ENCODE measurements at places on chromosomes 6 and 20. TPM values are rescaled to one million over a fixed set of nuclear protein-coding genes. Genes with fewer than 3 reads are reported as not detected.

Gene ZNF391
- total RNA-seq, result 1.8 TPM

Gene ARFGEF3
- total RNA-seq, result not detected

- no peak for DNase-seq
Measured at GRCh38 chr6:157145656-157146285, 177.5 kb downstream of the TMEM242 start.

- DNase-seq, result no peak
Measured at GRCh38 chr20:25310921-25311728, 63.2 kb downstream of the PYGB start.

DNA sequence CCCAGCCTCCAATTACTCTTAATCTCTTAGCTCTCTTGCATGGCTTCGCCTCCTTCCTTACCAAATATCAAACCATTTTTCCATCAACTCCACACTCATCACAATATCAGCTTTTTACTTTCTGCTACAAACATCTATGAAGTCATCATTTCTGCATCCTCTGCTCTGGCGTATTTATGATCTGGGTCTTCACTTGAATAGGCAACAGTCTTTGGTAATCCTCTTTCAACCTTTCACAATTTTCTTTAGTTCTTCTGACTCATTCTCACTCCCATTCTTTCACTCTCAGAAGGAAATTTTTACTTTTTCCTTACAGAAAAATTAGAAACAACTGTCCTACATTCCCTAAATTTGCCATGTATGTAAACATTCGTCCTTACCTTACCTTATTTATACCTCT lies 522.4 kb downstream of the HDGFL1 start:
- no peak for DNase-seq

- no peak for DNase-seq
Measured at GRCh38 chr6:32617751-32618150, 19.5 kb upstream of the HLA-DQA1 start.

GRCh38 chr6:28948782-28949486 lies 25.1 kb upstream of the TRIM27 start:
- DNase-seq, result no peak

DNA sequence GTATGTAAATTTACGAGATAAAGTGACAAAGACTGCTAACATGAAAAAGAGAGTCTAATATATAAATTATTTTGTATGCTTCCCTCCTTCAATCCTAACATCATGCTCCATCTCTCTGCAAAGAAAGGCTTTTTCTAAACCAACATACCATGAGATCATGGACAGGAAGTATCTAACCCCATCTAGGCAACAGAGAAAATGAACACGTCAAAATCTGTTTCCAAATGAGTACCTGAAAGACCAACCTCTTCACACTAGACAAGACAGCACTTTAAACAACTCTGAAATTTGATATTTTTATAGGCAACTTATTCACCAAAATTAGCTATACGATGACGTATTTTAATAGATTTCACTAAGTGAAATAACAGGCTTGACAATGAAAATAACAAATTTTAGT lies 54.6 kb downstream of the MAN1A1 start:
- no peak for DNase-seq

- no peak for DNase-seq
Measured at GRCh38 chr6:14476793-14477531, 359.4 kb downstream of the CD83 start.

DNA sequence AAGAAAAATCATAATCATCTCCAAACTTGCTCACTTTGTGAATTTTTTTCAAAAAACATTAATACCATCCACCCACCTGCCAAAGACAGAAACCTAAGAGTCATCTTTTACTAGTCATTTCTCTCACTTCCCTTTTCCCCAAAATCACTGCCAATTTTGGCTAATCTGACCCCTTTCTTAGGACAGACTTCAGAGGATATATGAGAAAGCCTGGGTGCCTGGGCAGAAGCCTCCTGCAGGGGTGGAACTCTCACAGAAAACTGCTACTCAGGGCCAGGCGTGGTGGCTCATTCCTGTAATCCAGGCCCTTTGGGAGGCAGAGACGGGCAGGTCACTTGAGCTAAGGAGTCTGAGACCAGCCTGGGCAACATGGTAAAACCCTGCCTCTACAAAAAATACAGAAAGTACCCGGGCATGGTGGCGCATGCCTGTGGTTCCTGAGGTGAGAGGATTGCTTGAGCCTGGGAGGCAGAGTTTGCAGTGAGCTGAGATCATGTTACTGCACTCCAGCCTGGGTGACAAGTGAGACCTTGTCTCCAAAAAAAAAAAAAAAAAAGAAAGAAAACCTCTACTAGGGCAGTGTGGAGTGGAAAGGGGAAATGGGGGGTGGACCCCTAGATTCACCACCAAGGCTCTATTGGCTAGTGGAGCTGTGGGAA lies 3.8 kb downstream of the DEK start:
- no peak for DNase-seq

Gene RIPPLY2
- total RNA-seq, result not detected

Gene IL17F
- total RNA-seq, result not detected

GRCh38 chr6:41634657-41635056 lies 3.6 kb upstream of the MDFI start:
- DNase-seq, result no peak

GRCh38 chr20:36074983-36075382 lies 79.6 kb upstream of the EPB41L1 start:
- no peak for DNase-seq

Gene GSTA2
- total RNA-seq, result not detected

DNA sequence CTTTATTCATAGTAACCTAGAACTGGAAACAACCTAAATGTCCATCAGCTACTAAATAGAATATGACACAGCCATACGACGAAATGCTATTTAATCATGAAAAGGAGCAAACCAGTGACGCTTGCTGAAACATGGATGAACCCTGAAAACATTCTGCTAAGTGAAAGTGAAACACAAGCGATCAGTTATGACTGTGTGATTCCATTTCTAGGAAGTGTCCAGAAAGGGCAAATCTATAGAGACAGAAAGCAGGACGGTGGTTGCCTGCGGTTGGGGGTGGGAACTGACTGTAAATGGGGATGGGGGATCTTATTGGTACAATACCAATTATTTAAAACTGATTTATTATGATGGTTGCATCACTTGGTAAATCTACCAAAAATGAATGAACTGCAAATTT lies 126.8 kb downstream of the IPCEF1 start:
- DNase-seq, result no peak

- no peak for DNase-seq
Measured at GRCh38 chr6:157276134-157276532, 47.2 kb downstream of the TMEM242 start.

DNA sequence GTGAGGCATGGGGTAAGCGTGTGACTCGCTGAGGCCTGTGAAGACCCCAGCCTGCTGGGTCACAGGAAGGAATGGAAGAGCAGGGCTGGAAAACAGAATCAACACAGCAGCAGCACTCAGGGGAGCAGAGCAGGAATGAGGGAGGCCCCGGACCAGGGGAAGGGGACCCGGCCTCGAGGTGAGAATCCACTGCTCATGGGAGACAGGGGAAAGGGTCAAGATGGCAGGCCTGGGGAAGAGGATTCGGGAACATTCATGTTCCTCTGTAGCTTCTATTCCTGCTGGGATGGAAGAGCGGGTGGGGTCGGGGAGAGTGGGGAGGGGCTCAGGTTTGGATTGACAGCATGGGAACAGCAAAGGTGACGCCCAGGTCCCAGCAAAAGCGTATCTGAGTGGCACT lies 59.4 kb downstream of the NPEPL1 start:
- DNase-seq, result no peak

GRCh38 chr6:118675225-118675624 lies 23.8 kb upstream of the CEP85L start:
- DNase-seq, result no peak

DNA sequence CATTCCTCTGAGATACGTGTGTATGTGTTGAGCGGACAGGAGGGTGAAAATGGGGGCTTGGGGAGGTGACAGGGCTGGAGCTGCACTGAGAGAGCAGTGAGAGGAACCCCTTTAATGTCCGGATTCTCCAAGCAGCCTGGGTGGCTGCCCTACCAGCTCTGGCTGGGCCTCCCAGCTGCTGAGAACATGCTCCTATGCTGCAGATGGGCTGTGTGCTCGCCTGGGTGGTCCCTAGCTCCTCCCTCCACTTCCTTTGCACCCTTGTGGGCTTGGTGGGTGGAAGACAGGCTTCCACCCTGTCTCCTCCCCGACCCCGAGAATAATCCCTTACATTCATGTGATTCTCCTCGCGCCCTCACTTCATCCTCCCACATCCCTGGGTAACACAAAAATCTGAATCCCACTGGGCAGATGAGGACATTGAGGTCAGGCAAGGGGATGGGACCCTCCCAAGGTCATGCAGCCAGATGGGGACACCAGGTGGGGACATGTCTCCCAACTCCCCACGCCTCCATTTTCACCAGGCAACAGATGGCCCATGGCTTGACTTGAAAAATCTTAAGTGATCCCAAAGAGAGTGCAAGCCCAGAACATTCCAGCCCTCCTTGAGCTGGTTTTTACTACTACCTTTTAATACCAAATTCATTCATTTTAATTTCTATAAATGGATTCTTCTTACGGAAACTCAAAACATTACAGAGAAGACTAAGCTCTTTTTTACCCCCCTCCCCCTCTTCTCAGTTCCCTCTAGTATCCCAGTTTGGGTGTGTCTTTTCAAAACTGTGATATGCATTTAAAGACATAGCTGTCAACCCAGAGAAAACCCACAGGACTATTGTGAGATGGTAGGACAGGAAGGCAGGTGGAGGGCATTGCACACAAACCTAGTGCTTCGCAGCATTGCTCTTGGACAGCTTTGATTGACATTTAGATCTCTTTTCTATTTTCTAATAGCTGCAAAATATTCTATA lies 5.0 kb upstream of the PDRG1 start:
- no peak for DNase-seq

Gene VTA1
- 18.0 TPM for total RNA-seq

Gene MLIP
- total RNA-seq, result not detected

GRCh38 chr6:35140639-35141006 lies 516 bp downstream of the TCP11 start:
- DNase-seq, result no peak

GRCh38 chr6:107704347-107705013 lies 119.6 kb downstream of the SCML4 start:
- DNase-seq, result peak; percentile 62

DNA sequence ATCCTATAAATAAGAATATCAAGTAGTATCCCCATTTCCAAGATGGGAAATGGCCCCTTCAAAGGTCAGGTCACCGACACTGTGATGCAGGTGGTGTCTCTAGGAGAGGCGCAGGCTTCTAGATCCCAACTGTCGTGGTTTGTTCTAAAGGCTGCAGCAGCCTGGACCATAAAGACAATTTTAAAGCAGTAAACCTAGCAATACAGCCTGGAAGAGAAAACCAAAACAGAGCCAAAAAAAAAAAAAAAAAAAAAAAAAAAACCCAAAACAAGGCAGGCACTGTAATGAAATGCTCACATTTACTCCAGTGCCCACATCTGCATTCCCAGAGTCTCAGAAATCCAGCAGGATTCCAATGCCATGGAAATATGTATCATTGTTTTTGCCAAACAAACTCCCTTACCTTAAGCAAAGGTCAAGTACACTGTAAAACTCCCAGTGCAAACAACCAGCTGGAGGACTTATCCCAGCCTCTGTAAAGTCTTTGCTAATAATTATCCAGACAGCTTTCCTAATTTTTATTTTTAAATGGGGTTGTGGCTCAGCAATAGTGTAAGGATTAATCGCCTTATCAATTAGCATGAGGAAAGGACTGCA lies 98.2 kb downstream of the PSMG4 start:
- DNase-seq, result no peak

DNA sequence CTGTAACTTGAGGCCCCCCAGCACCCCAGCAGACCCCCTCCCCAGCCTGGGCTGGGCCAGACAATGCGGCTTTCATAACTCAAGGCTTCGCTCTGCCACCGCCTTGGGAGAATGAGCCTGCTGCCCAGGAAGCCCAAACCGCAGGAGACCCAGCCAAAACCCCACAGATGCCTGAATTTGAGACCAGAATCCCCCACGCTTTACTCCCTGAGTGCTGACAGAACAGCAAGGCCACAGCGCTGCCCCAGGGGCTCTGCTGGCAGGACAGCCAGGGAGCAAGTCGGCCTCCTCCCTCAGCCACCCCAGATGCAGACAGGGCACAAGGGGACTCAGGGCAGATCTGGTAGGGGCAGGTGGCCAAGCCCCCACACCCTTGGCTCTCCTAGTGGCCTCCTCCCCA lies 2.2 kb downstream of the MDFI start:
- DNase-seq, result no peak

- no peak for DNase-seq
Measured at GRCh38 chr6:31911826-31912585, 10.1 kb upstream of the ZBTB12 start.

Gene JPH2
- not detected for total RNA-seq

DNA sequence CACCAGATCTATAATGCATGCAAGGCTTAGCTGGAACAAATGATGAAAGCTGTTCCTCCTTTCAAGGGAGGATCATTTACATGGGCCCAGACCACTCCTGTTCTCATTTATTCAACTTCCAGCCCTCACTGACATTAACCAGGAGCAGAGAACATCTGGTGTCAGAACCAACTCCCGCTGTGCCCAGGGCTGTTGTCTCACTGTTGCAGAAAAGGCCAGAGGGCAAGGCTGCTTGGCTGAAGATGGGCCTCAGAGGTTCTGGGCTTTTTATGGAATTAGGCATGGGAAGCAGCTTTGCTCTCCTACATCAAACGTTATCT lies 164.2 kb downstream of the GMPR start:
- no peak for DNase-seq

DNA sequence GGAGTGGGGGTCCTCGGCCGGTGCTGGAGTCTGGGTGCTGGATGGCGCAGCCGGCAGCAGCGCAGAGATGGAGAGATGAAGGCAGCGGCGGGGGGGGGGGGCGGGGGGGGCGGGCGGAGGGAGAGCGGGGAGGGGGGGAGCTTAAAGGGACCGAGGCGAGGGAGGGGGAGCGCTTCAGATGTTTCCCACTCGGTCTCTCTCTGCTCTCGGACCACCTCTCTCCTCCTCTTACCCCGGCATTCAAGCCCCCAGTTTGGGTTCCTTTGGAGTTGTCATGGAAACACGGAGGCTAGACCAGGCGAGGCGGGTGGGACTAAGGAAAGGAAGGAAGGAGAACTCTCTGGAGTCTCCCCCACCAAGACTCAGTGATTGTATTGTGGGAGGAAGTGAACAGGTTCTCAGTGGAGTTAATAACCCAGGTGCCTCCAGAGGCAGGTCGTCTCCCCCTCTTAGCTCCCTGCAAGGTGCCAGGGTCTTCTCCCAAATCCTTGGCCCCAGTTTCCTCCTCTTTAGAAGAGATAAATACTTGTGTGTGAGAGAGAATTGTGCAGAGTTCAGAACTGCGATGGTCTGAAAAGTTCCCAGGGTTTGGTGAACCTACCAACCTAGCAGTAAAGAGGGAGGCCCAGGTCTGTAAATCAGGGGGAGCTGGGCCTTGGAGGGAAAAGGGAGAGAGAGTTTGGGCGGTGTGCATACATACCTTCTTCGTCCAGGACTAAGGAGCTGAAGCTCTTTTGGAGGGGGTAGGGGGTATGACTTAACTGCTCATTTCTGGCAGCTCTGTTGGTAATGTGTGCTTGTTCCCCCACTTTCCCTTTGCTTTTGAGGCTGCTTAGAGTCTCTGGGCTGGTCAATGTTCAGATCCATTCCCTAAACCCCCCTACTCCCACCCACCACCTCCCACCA lies at the start of gene PRRT1:
Gene PRRT1 (minus strand): TSS at position 77 of the 906 bp plus-strand sequence. CDS start 112 bp downstream, outside the sequence.
- DNase-seq, result peak; percentile 39

Data from CD4-positive, alpha-beta T cell (primary cell).